ENCODE measurements at places on chromosomes 2 and 18. TPM values are rescaled to one million over a fixed set of nuclear protein-coding genes. Genes with fewer than 3 reads are reported as not detected.

Gene SP140
- total RNA-seq, result 0.47 TPM

Gene UCN
- total RNA-seq, result 2.5 TPM

Gene SCG2
- 1.1 TPM for total RNA-seq

Gene CPLX4
- not detected for total RNA-seq

Gene PTPRM
- 110 TPM for total RNA-seq

Gene SLC11A1
- total RNA-seq, result 15.5 TPM

Gene PRKAG3
- total RNA-seq, result 5.0 TPM

Gene TMEM178A
- total RNA-seq, result 40.5 TPM

Gene CYP27C1
- total RNA-seq, result 7.6 TPM

Gene POMC
- total RNA-seq, result 7.8 TPM

Gene ST6GAL2
- 21.7 TPM for total RNA-seq

Gene DNER
- total RNA-seq, result 44.3 TPM

Gene PLGLB2
- total RNA-seq, result 2.6 TPM

Gene PSD4
- total RNA-seq, result 18.4 TPM

Gene CTNNA2
- total RNA-seq, result 2.3 TPM

Gene GPR39
- 4.3 TPM for total RNA-seq

Gene VAMP8
- 37.7 TPM for total RNA-seq

Gene DSEL
- 29.2 TPM for total RNA-seq

Gene DSG1
- total RNA-seq, result 0.06 TPM

Gene FAM237A
- total RNA-seq, result not detected

Gene KIF1A
- total RNA-seq, result 10.5 TPM

Measured in metanephros (tissue), 2 donors.